ENCODE measurements at places on chromosomes 7 and 10.

GRCh38 chr10:132449811-132450181, 52.8 kb downstream of the PWWP2B start:
- DNase-seq = no peak

DNA sequence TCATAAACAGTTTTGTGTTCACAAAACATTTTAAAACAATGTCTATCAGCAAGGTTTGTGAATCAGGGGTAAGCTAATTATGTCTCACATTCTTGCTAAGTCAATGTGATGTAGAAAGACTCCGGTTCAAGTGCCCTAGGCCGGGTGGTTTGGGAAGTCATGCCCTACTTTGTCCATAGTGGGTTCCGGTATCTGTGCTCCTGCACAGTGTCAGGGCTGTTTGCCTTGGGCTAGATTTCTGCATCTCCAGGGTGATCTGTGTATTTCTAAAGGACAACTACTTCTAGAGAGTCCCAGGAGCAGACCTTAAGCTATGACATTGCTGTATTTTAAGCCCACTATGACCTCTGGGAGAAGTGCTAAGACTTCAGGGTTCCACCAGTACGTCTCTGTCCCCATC, 504.1 kb downstream of the PLXNA4 start:
- DNase-seq = no peak

DNA sequence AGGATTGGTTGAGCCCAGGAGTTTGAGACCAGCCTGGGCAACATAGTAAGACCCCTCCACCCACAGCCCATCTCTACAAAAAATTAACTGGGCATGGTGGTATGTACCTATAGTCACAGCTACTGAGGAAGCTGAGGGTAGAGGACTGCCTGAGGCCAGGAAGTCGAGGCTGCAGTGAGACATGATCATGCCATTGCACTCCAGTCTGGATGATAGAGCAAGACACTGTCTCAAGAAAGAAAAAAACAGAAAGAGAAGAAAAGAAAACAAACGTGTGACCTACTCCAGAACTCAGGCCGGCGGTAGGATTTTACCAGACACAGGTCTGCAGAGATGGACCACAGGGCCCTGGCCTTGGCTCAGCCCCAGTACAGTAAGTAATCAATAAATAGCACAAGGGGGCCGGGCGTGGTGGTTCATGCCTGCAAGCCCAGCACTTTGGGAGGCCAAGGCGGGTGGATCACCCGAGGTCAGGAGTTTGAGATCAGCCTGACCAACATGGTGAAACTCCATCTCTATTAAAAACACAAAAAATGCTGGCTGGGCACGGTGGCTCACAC, 35.4 kb upstream of the TNRC18 start:
- DNase-seq = no peak

GRCh38 chr7:74010407-74010806, 17.6 kb upstream of the ELN start:
- no peak for DNase-seq

DNA sequence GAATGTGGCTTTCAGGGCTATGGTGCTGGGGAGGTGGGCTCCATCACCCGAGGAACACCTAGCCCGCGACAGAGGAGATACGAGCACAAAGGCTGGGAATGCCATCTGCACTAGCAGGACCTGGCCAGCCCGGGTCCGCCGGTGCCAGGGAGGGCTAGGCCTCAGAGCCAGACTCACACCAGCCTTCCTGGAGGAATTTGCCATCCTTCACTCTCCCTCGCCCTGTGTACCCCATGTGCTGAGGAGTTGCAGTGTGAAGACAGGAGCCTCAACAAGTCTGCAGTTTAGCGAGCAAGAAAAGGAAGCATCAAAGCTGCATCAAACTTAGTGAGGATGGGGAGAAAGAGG, 123.6 kb upstream of the JCAD start:
- DNase-seq = no peak

Data from activated CD8-positive, alpha-beta memory T cell treated with anti-CD3 and anti-CD28 coated beads, Interleukin-2, amount 50 U/mL, for 4 hours (primary cell).